ENCODE measurements at places on chromosomes 2 and 18. TPM values are rescaled to one million over a fixed set of nuclear protein-coding genes. Genes with fewer than 3 reads are reported as not detected.

Gene M1AP
- total RNA-seq = not detected

Gene MATN3
- 5.3 TPM for total RNA-seq

Gene PAIP2B
- total RNA-seq = 0.49 TPM

Gene ANTXR1
- 69.7 TPM for total RNA-seq

Gene PLEKHH2
- 0.59 TPM for total RNA-seq

Gene OR6B3
- total RNA-seq = not detected

Gene GPR39
- 39.9 TPM for total RNA-seq

Gene GPR45
- total RNA-seq = not detected

Gene PSD4
- 2.5 TPM for total RNA-seq

- peak; percentile 86 for DNase-seq
Observed at GRCh38 chr2:201618744-201619662, 24.3 kb downstream of the TMEM237 start.

- no peak for DNase-seq
Observed at GRCh38 chr2:160165996-160166395, 34.1 kb downstream of the ITGB6 start.

GRCh38 chr2:85246348-85246747 is 81.4 kb downstream of the TGOLN2 start:
- DNase-seq = no peak

GRCh38 chr2:207935991-207936370 is 89.3 kb downstream of the PLEKHM3 start:
- DNase-seq = no peak

DNA sequence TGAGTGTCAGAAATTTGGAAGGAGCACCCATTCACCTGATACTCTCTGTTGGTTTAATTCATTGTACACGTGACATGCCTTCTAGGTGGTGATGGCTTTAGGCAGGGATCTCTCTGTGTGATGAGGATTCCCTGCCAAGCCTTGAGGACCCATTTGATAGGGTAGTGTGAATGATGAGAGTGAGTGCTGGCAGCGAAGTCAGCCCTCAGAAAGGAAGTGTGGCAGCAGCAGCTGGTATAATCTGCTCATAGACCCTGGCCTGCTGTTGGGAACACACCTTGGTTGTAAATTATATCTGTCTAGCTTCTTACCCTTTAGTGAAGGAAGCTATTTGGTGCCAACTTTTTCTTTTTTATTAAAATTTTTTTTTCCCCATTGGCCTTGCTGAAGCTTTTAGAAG is 164.5 kb downstream of the HAUS1 start:
- no peak for DNase-seq

GRCh38 chr2:174522553-174522952 is 35.7 kb upstream of the GPR155 start:
- DNase-seq = peak; percentile 15

- no peak for DNase-seq
Observed at GRCh38 chr18:79542876-79543750, 136.5 kb upstream of the CTDP1 start.

DNA sequence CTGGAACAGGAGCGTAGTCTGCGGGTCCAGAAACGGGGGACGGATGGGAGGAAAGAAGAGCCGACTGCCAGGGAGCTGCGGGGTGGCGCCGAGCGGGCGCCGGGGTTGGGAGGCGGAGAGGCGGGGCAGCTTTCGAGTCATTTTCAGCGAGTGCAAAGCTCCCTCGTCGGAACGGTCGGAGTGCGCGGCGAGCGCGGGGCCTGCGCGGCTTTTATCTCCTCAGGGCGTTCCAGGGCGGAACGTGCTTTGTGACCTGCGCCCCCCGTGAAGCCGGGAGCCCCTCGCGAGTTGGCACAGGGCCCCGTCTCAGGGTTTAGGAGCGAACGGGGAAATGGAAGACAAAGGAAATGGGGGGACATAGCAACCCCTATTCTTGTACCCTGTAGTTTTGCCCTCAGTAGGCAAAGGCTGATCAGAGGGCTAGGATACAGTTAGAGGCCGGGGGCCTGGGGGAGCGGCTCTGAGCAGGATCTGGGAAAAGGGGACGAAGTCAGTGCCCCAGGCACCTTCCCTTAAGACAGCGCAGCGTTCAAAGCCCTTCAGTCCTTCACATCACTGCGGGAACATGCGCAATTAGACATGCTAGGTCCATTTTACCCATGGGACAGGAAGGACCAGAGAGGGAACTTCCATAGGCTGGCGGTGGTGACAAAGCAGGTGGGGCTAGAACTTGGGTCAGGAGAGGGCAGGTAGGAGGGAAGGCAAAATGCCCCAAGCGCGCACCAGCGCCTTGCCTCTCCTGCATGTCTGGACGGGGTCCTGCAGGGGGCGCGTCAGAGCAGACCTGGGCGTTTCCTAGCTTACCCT is 60.1 kb upstream of the IL1RL1 start:
- peak; percentile 47 for DNase-seq

- no peak for DNase-seq
Observed at GRCh38 chr2:209424199-209424701, 403 bp downstream of the MAP2 start.

GRCh38 chr2:207993151-207993763 is 32.1 kb downstream of the PLEKHM3 start:
- peak; percentile 73 for DNase-seq

GRCh38 chr2:187966924-187967323 is 324.8 kb upstream of the GULP1 start:
- no peak for DNase-seq

GRCh38 chr2:96088340-96089335 is 27.7 kb downstream of the ADRA2B start:
- no peak for DNase-seq

GRCh38 chr2:161354106-161354505 is 45.9 kb downstream of the PSMD14 start:
- no peak for DNase-seq

- DNase-seq = no peak
Observed at GRCh38 chr2:45012733-45013132, 3.5 kb upstream of the SIX2 start.

DNA sequence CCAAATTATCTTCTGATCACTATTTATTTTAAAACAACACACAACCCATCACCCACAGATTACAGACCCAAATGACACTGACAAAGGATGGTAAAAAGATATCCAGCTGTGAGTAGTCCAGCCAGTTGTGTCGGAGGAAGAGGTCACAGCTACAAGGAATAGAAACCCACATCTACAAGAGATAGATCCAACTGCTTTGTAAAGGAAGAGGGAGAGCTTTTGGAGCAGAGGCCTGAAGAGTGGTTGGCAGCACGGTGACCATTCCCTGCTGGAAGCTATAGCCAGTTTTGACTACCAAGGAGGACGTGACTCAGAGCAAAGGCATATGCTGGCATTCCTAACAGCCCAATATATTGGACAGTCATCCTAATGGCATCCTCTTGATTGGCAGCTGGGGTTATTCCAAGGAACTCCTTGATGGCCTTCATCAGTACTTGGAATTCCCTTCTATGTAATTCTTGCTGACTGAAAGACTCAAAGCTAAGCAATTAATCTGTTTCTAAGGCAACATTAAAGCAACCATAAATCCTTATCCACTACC is 17.1 kb downstream of the SLC8A1 start:
- DNase-seq = peak; percentile 99

- no peak for DNase-seq
Observed at GRCh38 chr2:127416506-127417001, 1.7 kb upstream of the PROC start.

- DNase-seq = no peak
Observed at GRCh38 chr2:241550616-241551580, 7.6 kb upstream of the BOK start.

DNA sequence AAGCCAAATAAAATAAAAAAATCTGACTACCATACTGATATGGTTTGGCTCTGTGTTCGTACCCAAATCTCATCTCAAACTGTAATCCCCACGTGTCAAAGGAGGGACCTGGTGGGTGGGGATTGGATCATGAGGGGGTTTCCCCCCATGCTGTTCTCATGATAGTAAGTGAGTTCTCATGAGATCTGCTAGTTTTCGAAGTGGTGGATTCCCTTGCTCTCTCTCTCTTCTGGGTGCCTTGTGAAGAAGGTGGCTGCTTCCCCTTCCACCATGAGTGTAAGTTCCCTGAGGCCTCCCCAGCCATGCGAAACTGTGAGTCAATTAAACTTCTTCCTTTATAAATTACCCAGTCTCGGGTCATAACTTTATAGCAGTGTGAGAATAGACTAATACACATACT is 123.8 kb upstream of the WDSUB1 start:
- no peak for DNase-seq

- DNase-seq = no peak
Observed at GRCh38 chr2:180146541-180146940, 139.4 kb upstream of the CWC22 start.

DNA sequence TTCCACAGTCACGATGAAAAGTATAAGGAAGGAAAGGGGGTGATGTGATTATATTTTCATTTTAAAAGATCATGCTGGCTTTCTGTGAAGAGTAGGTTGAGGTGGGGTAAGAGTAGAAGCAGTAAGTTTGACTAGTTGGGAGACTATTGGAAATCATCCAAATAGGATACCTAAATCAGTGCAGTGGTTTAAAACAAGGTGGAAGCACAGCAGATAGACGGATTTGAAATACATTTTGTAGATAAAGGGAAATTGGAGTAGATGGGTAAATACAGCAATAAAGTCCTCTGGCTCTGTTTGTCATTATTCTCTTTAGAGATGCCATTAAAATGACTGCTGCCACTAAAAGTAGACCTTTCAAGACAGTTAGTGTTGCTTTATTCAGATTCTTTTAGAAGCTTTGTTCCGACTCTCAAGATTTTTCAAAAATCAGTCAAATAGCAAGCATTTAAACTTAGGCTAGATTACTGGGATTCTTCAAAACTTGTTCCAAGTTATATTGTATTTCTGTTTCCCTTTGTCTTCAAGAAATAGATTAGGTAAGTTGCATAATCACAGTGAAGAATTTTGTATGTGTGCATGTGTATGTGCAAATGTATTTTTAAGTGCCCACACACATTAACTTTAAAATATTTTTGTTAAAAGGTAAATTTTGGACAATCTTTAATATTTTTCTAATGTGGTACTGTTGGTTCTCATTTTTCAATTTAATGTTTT is 61.7 kb upstream of the DTNA start:
- DNase-seq = no peak

DNA sequence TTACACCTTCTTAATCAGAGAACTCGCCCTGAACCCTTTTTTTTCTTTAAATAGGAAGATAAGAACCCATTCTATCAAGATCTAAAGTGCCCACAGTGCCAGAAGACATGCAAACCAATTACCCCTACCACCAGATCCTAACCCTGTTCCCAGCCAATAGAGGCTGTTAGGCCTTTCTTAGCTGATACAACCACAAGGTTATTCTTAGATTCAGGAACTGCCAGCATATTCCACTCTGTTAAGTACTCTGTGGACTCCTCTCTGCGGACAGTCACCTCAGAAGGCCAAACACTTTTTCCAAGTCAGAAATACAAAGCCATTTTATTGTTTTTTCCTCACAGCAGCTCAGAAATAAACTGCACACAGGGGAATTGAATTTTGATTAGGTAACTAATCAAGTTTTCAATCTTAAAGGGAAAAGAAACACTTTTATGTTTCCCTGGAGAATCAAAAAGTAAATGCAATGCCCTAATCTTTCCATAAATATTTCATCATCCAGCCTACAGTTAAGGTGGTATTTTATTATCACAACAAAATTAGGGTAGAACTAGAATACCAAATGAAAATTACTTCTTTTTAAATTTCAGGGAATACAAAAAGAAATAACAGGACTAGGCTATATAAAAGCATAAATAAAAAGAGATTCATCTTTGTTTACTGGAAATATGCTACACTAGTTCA is 111.4 kb downstream of the NBAS start:
- no peak for DNase-seq

DNA sequence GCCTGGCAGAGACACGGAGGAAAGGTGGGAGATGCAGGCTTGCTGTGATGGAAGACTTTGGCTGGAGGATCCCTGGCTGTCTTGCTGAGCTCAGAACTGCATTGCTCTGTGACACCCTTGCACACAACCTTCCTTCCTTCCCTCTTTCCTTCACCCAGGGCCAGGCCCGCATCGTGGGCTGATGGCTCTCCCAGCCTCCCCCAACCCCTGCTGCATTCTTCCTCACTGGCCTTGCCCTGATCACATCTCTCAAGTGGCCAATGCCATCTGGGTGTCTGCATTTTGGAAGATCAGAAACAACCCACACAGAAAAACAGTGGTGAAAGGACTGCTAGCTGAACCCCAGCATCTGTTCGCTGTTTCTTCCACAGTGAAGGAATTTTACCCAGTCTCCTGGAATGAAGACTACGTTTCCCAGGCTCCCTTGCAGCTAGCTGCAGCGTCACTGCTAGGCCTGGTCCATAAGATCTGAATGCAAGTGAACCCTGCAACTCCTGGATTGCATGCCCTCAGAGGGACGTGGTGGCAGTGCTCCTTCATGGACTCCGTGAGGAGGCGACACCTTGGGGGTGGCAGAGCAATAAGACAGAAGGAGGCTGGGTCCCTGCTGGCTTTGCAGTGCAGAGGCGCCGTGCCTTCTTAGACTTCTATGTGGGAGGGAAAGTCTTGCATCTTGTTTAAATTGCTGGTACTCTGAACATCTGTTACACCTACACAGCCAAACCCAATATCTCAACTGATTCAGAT is 78.9 kb upstream of the YWHAQ start:
- no peak for DNase-seq

DNA sequence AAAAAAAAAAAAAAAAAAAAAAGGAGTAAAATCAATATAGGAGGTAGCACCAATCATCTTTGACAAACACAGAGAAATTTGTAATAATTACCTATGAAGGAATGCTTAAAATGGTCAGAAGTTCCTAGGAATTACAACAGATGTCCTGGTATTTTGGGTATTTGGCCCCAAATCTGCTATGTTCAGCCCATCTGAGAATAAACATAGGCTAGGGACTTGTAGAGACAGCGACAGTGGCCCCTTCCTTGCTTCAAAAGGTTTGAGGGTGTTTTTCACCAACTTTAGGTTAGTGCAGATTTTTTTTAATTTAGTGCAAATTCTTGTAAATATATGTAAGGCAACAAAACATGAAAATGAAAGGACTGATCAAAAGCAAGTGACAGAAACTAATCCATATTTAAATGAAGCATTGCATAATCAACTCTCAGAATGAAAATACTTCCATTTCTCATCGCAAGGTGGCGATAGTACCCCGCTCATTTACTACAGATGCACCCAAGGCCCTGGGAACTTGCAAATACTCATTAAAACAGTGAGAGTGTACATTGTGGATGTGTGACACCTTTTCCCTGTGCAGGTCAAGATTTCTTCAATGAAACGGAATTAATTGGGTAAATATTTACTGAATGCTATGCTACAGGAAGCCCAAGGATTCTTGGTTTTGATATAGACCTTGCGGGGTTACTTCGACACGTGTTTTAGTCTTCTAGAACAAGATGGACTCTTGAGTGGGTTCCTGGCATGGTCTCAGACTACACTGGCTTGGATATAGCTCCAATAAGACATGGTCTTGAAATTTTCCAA is 44.6 kb downstream of the FAM124B start:
- peak; percentile 54 for DNase-seq

DNA sequence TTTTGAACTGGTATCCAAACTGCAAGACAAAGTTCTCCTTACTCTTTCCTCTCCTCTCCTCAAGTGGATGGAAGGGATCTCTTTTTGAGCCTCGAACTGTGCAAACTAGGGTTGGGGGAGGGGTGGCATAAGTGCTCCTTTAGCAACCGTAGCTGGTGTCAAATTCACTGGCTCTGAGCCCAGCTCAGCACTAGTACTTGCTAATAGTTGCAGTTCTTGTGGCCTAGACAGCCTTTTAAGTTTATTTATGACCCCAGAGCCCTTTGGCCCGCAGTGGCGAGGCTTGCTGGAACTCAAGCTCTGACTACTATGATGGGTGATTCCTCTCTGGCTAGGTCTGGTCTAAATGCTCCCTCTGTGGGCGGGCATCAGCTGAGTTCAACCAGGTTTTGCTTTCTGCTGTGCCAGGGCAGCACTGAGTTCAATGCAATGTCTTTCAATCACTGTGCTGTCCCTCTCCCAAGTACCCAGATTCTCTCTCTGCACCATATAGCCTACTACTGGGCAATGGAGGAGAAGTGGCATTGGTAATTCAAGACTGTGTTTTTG is 528.4 kb upstream of the SYT4 start:
- no peak for DNase-seq

Data from RPMI7951 (cell line).